ENCODE measurements at places on chromosomes 4 and X.
A peak's percentile ranks its signal among the peaks of the same experiment; 100 is the strongest.

- no peak for DNase-seq
These were observed 107.3 kb downstream of the DTHD1 start for GRCh38 chr4:36388710-36389109.

- no peak for DNase-seq
These were observed 224.7 kb downstream of the CENPC start for GRCh38 chr4:67320645-67321044.

DNA sequence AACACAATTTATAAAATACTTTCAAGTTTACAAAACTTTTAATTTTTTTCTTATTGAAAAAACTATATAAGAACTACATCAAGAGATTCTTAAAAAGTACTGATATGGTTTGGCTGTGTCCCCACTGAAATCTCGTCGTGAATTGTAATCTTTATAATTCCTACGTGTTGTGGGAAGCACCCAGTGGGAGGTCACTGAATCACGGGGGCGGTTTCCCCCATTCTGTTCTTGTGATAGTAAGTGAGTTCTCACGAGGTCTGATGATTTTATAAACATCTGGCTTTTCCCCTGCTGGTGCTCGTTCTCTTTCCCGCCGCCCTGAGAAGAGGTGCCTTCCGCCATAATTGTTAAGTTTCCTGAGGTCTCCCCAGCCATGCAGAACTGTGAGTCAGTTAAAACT is 88.5 kb downstream of the FRAS1 start:
- no peak for DNase-seq

DNA sequence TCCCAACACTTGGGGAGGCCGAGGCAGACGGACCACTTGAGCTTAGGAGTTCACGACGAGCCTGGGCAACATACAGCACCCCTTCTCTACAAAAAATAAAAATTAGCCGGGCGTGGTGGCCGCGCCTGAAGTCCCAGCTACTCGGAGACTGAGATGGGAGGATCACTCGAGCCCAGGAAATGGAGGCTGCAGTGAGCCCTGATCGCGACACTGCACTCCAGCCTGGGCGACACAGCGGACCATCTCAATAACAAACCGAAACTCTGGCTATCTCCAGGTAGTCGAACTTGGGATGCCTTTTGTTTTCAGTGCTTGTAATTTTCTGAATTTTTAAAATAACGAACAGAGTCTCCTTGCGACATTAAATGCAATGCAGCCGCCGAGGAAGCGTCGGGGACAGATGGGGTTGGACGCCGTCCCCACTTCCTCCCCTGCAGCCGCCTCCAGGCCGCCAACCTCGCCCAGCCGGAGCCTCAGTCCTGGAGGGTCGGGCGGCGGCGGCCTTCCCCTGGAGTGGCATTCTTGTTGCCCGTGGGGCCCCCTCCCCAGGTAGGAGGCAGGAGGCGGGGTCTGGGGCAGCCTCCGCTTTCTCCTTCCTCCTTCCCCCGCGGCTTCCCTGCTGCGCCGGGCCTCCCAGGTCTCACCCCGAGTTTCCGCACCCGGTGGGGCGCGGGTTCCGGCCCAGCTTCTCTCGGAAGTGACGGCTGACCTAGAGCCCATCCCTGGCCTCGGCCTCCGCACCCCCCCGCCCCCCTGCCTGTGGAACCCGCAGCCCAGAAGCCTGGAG is 14.6 kb downstream of the HMX1 start:
- no peak for DNase-seq

- no peak for DNase-seq
These were observed 44.4 kb downstream of the KIAA0232 start for GRCh38 chr4:6826781-6827508.

DNA sequence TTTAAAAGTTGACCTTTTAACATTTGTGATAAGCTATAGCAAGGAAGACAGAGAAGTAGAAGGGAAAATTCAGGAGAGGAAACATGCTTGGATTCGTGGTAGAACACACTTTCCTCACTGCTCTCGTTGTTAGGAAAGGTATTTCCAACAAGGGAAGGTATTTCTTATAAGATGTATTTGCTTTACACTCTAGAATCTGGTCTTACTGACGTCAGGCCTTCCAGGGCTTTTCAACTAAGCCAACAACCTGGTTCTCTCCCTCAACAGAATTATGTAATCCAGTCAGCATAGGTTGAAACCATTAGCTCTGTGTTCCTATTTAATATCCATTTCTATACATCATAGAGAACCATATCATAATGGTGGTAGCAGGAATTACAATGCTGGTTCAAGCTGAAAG is 241.9 kb downstream of the SLC39A8 start:
- no peak for DNase-seq

- no peak for DNase-seq
These were observed 106.2 kb upstream of the AFAP1 start for GRCh38 chr4:8045909-8046308.

GRCh38 chr4:145619639-145619996 is 433 bp downstream of the MMAA start:
- no peak for DNase-seq

DNA sequence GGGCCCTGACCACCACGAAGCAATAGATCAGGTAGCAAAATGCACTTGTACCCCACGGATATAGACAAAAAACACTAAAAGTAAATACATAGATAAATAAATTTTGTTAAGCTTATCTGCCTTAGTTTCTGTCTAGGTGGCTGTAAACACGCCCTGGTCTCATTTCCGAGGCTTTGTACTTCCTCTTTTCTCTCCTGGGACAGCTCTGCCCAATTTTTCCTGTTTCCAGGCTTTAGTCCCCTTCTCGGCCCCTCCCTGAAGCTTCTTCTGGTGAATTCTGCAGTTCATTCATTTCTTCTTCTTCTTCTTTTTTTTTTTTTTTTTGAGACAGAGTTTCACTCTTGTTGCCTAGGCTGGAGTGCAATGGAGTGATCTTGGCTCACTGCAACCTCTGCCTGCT is 73.4 kb upstream of the STOX2 start:
- DNase-seq: no peak

DNA sequence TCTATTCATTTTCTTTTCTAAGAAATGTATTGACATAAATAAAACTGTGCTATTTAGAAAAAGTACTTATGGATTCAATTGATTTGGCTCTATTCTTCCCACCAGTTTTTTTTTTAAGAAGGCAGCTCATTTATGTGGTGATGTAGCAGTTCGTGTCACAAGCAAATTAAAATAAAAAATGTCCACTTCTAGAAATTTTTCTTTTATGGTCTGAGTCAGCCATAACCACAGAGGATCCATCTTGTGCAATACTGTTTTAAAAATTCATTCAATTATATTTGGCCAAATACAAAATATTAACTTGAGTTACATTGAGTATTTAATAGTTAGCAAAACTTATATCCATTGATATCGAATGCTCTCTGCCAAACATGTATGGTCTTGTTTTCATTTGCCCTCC is 207.9 kb upstream of the FAT1 start:
- DNase-seq: no peak

GRCh38 chrX:53284684-53285447 is 3.5 kb upstream of the IQSEC2 start:
- no peak for DNase-seq

- DNase-seq: no peak
These were observed 445.8 kb downstream of the ANKRD50 start for GRCh38 chr4:124266721-124267120.

GRCh38 chrX:142637206-142637605 is 388.5 kb upstream of the SPANXN4 start:
- DNase-seq: no peak

DNA sequence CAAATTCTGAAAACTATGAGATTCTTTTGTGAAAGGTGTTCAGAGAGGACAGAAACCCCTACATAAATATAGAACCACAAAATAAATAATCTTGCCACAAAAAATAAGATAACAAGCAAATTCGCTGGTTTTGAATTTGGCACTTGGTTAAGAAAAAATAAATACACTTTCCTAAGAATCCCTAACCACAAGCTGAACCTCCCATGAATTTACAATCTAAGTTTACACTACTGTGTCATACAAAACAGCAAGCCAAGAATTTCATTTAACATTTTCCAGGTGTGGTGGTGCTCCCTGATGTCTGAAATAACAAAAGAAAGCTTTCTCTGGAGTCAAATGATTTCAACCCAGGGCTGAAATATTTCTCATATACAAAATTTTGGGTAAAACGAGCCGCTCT is 121.0 kb downstream of the KCNIP4 start:
- no peak for DNase-seq

DNA sequence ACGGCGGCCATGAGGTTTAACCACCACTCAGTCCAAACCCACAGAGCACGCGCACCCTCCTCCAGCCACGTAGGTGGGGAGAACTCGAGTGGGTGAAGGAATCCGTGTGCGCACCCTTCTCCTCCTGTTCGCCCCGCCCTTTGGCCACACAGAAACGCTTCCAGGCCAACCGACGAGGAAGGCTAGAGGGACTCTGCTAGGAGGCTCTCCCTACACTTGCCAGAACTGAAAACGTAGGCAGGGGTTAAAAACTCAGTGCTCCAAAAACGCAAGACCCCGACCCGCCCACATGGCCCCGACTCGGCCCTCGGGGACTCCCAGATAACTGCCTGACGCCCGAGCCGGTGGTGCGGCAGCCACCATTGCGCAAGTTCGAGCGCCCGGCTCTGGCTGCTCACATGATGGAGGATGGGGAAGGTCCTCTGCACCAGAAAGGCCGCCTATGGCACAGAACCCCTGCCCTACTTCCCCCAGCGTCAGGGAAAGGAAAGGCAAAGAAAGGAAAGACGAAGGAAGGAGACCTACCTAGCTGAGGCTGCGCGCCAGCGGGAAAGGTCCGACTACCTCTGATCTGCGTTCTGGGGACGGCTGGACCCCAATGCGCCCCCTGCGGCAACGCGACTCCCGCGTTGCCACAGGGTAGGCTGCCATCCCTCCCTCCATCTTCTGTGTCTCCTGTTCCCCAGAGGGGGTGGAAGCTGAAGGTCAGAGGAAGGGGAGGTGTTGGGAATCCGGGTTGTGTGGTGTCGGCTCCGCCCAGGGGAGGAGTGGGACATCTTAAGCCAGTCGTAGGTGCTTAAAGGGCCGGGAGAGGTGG is 201.9 kb upstream of the AGTR2 start:
- DNase-seq: peak; percentile 82

DNA sequence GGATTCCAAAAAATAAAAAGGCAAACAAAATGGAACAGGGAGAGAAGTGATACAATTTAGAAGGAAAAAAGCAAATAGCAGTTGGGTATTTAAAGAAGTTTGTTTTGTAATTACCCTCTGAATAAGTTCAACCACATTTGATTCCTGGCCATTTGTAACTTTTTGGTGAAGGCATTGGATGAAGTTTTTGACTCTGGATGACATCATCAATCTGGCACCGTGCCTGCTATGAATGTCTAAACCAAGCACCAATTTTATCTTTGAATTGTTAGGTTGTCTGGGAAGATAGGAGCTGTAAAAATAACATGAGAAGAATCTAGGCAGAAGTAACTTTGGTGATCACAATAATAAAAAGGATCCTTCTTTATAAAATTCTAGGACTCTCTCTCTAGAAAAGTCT is 29.5 kb downstream of the TMPRSS11A start:
- DNase-seq: no peak

DNA sequence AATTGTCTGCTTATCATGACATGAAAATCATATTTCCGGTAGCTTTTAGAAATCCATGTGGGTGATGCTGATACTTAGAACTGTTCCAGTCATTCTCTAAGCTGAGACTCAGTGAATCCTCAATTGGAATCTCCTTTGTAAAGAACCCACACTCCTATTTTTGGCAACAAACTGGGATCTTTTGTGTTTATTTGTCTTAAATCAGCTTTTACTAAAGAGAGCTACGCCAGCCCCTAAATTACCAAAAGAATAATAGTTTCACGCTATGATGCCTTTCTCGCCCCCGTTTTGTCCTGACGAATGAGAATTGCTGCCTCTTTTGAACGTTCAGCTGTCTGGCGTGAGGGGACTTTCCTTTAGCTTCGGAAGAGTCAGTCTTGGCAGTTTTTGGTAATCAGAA is 195.9 kb downstream of the SHOX start:
- DNase-seq: no peak

DNA sequence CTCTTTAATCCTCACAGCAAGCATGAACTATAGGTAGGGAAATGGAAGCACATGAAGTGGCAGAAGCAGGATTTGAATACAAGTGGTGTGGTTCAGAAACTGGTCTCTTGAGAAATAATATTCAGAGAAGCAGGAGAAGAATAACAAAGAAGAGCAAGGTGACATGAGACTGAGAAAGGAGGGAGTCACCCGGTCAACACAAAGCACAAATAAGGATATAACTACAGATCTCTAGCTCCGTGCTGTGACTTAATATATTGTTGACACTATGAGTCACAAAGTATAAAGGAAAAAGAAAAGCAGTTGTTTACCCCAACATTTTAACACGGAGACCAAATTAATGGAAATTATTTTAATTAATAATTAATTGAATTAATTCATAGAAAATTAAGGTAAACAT is 204.5 kb downstream of the CPE start:
- no peak for DNase-seq

DNA sequence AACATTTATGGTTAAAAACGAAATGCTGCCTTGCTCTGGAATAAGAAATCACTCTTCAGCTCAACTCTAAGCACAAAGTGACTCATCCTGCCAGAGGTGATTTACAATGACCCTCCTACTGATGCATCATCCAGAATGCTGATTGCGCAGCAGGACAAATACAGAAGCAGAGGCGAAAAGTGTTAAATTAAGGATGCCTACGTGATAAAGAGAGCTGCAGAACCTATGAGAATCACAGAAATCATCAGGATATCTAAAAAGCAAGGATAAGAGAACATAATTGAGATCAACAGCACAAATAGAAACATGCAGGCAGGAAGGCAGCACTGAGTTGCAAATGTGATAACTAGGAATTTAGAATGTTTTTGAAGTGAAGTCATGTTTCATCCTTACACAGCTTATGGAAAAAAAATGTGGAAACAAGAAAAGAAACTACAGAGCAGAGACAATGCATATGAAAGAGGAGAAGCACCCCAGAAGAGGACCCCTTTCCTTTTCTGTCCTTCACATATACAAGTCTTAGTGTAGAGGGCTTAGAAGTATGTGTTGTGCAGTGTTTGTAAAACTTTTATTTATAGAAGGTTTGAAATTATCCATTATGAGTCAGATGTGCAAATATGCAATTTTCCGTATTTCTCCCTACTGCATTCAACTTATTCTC is 188.4 kb downstream of the SLC7A11 start:
- no peak for DNase-seq

- DNase-seq: no peak
These were observed 60.0 kb downstream of the HS3ST1 start for GRCh38 chr4:11368701-11369115.

GRCh38 chrX:115522952-115523351 is 38.0 kb upstream of the PLS3 start:
- no peak for DNase-seq

- DNase-seq: no peak
These were observed 321.0 kb downstream of the OPHN1 start for GRCh38 chrX:68112321-68112720.

GRCh38 chr4:158778156-158778711 is 9.4 kb downstream of the FNIP2 start:
- no peak for DNase-seq

- DNase-seq: no peak
These were observed 13.5 kb downstream of the KDM5C start for GRCh38 chrX:53211391-53211978.
